ENCODE measurements at places on chromosomes 5 and 9. TPM values are rescaled to one million over a fixed set of nuclear protein-coding genes. Genes with fewer than 3 reads are reported as not detected.

DNA sequence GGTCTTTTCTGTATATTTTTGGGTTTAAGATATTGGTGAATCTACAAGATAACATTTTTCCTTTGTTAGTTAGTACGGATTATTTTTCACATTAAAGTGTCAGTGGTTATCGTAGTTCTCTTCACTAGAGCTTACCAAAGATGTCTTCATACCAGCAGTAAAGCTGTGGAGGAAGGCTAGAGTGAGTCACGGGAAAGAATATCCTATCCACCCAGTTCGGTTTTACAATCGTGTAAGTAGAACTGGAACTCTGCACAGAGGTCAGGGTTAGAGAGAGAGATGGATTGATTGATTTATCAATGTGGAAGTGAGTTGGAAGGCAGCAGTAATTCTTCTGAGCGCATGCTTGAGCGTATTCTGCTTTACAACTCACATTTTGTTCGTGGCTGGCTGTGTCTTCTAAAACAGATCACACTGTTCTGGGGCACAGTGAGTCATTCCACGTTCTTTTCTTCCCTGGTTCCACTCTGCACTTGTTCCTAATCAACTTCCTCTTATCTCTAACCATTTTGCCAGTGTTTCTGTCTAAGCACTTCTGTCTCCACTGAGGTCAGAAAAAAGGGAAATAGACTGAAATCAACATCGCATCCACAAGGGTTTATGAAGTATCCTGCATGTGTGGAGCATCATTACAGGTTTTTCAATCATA is 86.5 kb upstream of the ARRDC3 start:
- no peak overlapping the region for H3K27ac ChIP-seq
- no peak for DNase-seq
- H3K27me3 ChIP-seq: peaks cover 1% of the 10 kb centered on the region
- H3K4me3 ChIP-seq: no peak overlapping the region

DNA sequence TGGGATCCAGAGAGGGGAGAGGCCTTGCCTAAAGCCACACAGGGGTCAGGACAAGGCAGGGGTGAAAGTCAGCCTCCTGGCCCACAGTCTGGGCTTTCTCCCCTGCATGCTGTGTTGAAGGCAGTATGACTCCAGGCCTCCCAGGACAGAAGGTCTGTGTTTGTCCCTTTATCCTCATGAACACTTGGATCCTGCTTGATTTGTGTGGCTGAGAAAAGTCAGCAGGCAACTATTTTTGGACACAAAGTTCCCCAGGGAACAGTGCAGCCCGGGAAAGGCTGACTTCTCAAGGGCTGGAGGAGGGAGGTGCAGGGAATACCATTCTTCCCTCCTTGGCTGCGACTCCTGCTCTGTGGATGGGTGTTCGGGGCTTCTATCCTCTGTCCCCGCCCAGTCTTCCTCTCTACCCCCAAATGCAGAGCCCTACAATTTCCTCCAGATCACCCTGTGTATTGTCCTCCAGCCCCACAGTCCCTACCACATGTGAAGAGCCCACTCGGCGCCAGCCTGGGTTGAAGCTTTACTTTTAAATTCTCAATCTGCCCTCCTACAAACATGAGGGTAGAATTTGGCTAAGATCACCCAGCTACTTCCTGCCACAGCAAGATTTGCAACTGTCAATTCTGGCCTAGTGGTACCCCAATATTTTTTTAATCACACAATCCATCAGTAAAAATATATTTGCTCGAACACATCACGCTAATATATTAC is 4.1 kb downstream of the AKNA start:
- peaks cover 91% of the 10 kb centered on the region for H3K36me3 ChIP-seq
- H3K27ac ChIP-seq: peak overlapping the region; percentile 98
- no peaks in the 10 kb centered on the region for H3K27me3 ChIP-seq
- no peak for DNase-seq
- H3K4me1 ChIP-seq: peaks cover 56% of the 10 kb centered on the region

GRCh38 chr9:114691046-114691955 is 9.3 kb upstream of the TEX48 start:
- peak overlapping the region; percentile 26 for H3K4me3 ChIP-seq
- DNase-seq: peak; percentile 87
- H3K27me3 ChIP-seq: peaks cover 33% of the 10 kb centered on the region
- peaks cover 95% of the 10 kb centered on the region for H3K4me1 ChIP-seq
- H3K27ac ChIP-seq: peak overlapping the region; percentile 93

BTNL9 gene
- total RNA-seq: not detected

SLC9A3 gene
- 1.6 TPM for total RNA-seq

- no peaks in the 10 kb centered on the region for H3K27me3 ChIP-seq
- no peaks in the 10 kb centered on the region for H3K36me3 ChIP-seq
- DNase-seq: no peak
- no peak overlapping the region for H3K27ac ChIP-seq
- H3K4me3 ChIP-seq: no peak overlapping the region
- H3K4me1 ChIP-seq: no peaks in the 10 kb centered on the region
Measured at GRCh38 chr5:92002721-92003274, 619.7 kb upstream of the ARRDC3 start.

- no peak overlapping the region for H3K27ac ChIP-seq
- peaks cover 32% of the 10 kb centered on the region for H3K4me1 ChIP-seq
- peaks cover 3% of the 10 kb centered on the region for H3K27me3 ChIP-seq
- no peaks in the 10 kb centered on the region for H3K36me3 ChIP-seq
Measured at GRCh38 chr5:138743484-138743883, 9.7 kb upstream of the CTNNA1 start.
